GDM1 (cell line): ENCODE measurements at places on chromosomes 16 and 17.

- no peak for DNase-seq
Observed at GRCh38 chr16:48022496-48022895, 133.3 kb downstream of the ABCC12 start.

DNA sequence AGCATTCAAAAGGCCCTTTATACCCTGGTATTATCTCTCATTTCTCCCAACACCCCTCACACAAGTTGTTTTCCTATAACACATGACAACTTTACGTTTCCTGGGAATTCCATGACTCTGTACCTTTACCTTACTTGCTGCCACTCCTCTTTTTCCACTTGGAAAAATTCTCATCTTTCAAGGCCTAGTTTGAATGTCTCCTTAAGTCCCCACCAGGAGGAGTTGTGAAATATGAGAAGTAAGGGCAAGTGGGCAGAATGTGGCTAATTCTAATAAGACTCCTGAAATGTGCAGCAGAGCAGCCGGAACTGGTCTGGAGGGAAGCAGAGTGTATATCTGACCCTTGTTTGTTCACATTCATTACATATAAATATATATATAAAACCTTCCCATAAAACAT, 39.7 kb downstream of the BRCA1 start:
- DNase-seq, result no peak

GRCh38 chr16:23668225-23668624, 10.5 kb upstream of the PLK1 start:
- no peak for DNase-seq

GRCh38 chr16:65618333-65618732, 496.5 kb upstream of the CDH11 start:
- no peak for DNase-seq

- no peak for DNase-seq
Observed at GRCh38 chr16:22213801-22214200, 7.7 kb downstream of the EEF2K start.
